ENCODE measurements at places on chromosomes 2 and 18.

GRCh38 chr2:48886919-48887318 lies 131.4 kb upstream of the LHCGR start:
- DNase-seq = no peak

DNA sequence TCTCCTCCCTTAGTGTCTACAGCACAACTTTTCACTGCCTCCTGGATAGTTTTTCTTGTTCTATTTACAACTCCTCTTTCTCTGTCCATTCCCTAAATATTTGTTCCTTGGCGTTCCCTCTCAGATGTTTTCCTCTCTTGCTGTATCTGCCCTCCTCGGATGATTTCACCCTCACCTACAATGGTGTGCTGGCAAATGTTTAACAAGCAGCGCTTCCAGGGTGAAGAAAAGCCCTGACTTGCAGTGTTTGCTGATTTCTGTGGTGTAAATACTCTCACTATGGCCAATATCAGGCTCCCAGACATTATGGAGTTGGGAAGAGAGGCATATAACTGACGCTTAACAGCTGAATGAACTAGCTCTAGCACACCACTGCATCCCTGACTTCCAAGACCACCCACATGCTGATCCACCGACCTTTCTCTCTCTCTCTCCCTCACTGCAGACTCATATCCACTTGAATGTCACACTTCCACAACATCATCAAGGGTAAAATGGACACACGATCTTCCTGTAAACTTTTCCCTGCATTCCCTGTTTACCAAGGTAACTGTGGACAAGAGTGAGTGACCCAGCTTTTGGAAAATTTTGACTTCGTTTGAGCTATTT lies 31.5 kb upstream of the SPTBN1 start:
- DNase-seq = no peak

- DNase-seq = no peak
These were observed 136.6 kb upstream of the ZC3H15 start for GRCh38 chr2:186349508-186349907.

- DNase-seq = no peak
These were observed 139.0 kb downstream of the UXS1 start for GRCh38 chr2:106054880-106055655.

DNA sequence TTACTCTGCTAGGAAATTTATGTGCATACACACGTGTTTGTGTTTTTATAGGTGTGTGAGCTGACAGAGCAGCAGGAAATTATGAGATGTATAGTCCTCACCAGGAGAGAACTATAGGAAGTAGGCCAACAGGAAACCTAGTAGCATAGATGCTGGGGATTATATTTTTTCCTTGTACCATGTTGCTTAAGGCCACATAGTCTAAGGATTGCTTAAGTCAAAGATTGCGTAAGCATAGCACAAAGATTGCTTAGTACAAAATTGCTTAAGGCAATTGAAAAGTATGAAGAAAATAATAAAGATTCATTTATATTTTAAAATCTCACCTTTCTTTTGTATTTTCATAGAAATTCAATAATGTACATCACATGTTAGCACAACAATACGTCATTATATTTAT lies 18.7 kb upstream of the CCDC102B start:
- DNase-seq = no peak

GRCh38 chr2:220785178-220785577 lies 786.9 kb downstream of the EPHA4 start:
- peak; percentile 35 for DNase-seq

All from NCI-H2171 treated with DMSO at 0.1 percent for 48 hours (cell line).